ENCODE measurements at places on chromosomes 1 and 21. TPM values are rescaled to one million over a fixed set of nuclear protein-coding genes. Genes with fewer than 3 reads are reported as not detected.

DNA sequence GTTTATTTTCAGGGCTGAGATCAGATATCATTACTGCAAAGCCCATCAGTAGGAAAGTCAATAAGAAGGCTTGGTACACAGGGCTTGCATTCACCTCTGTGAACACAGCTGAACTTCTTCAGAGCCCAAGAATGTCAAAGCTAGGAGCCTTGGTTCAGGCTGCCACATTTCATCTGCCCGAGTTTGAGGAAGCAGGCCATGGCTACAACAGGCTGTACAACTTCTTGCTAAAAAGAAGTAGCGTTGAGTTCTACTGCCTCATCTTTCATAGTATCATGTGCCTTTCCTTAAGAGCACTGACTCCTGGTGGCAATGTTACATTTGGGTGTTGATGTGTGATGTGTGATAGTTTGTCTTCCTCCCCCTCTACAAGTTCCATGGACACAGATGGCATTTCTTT lies 10.1 kb downstream of the C1orf162 start:
- DNase-seq, result no peak

The FLG2 gene
- not detected for total RNA-seq

- no peak for DNase-seq
These were observed 19.5 kb upstream of the ETV3 start for GRCh38 chr1:157157501-157158190.

The MAGI3 gene
- 13.0 TPM for total RNA-seq

The FAM163A gene
- total RNA-seq, result 0.10 TPM

DNA sequence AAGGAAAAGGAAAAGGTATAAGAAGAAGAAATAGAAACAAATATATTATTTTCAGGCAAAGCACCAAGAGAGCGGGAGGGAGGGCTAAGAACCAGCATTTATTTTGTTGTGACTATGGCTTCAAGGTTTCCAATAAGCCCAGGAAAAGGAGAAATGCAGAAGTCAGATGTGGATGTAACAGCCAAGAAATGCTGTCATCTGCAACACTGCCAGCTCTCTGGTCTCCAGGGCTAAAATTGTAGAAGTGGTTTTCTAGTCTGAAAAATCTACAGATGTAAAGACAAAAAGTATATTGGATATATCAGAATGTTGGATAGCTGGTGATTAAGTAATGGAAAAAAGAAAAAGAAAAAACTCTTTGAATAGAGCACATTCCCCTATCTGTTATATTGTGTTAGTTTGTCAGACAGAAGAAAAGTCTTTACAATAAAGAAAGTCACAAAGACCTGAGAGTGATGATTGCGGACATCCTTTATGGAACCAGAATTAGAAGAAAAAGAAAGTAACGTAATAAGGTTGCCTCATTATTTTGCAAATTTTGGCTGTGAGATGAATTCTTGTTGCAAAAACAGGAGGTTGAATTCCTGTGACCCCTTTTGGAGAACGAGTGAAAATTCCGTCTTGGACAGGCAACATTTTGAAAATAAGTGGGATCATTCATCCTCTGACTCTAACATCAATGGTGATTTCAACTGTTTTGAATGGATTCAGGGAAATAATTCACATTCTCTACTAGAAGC lies 938.1 kb downstream of the TTLL7 start:
- no peak for DNase-seq

GRCh38 chr1:82979593-82980236 lies 1019.2 kb downstream of the TTLL7 start:
- DNase-seq, result no peak

GRCh38 chr1:64915381-64916274 lies 50.7 kb downstream of the JAK1 start:
- DNase-seq, result no peak

The ATPAF1 gene
- 26.7 TPM for total RNA-seq

The SPRR2E gene
- not detected for total RNA-seq

The ANKRD65 gene
- 2.4 TPM for total RNA-seq

GRCh38 chr1:233707153-233707879 lies 93.4 kb downstream of the KCNK1 start:
- no peak for DNase-seq

DNA sequence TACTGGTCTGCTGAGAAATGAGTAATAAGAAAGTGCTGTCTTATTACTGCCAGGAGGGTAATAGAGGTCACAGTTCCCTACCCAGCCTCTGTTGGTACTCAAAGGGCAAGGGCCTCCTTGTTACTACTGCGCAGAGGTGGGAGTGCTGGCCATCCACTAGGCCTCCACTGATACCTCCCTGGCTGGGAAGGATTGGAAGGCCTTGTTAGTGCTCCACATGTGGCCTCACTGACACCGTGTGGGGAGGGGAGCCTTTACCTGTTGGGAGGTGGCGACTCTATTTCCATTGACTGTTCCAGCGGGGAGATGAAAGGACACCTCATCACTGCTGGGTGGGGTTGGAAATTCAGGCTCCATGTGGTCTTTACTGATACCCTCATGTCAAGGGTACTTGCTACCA lies 57.8 kb upstream of the USP24 start:
- DNase-seq, result no peak

GRCh38 chr1:183029591-183030000 lies 6.4 kb downstream of the LAMC1 start:
- no peak for DNase-seq

- DNase-seq, result no peak
These were observed 13.5 kb upstream of the ATP2B4 start for GRCh38 chr1:203612932-203613682.

- no peak for DNase-seq
These were observed 107.3 kb downstream of the NTMT2 start for GRCh38 chr1:170252851-170253579.

GRCh38 chr1:6041432-6042062 lies 4.1 kb upstream of the KCNAB2 start:
- no peak for DNase-seq

DNA sequence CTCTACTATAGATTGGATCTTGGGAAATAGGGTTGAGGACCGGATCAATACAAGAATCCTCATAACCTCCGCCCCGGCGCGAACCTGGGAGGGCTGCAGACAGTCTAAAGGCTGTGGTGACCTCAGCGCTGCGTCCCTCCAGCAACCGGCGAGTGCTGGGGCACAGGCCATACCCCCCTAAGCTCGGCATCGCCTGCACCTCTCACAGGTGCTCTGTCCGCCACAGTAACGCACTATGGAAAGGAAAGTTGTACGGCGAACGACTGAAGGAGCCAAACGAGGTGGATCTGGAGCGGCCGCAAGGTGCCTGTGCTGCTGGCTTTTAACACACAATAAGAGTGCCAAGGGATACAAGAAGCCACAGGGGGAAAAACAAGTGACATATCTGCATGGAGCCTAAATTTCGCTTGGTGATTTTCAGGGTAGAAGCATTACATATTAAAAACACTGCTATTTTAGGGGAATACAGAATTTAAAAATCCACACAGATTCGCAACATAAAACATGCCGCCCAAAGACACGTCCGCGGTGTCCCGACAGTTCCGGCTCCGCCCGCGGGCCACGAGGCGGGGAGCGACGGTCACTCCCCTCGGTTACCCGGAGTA lies 1.4 kb upstream of the RBM15 start:
- peak; percentile 87 for DNase-seq

The PADI1 gene
- total RNA-seq, result not detected

- peak; percentile 53 for DNase-seq
These were observed 53.2 kb downstream of the RIPK4 start for GRCh38 chr21:41713495-41714281.

GRCh38 chr1:27536767-27537166 lies 46.8 kb upstream of the WASF2 start:
- DNase-seq, result no peak

DNA sequence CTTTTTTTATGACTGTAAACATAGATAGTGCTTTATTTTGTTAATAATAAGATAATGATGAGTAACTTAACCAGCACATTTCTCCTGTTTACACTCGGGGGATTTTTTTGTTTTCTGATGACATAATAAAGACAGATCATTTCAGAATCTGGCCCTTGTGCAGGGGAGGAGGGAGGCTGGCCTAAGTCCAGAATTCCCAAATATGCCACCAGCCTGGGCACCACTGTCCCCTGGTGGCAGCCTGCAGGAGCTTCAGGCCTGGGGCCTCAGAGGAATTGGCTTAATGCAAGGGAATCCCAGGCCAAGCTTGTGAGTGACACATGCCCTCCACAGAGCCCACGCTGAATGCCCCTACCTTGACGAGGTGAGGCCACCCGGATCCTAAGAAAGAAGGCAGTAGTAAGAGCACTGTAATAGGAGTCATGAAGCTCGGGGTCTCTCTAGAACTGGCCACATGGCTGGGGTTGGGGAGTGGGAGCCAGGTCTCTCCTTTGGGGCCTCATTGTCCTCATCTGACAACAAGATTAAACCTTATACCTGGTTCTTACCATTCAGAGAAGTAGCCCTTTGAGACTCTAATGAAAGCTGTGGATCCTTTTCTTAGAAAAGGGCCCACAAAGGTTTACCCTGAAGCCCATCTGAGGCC lies 24.1 kb downstream of the ETNK2 start:
- DNase-seq, result no peak

The C1QC gene
- total RNA-seq, result 124 TPM

The BLACAT1 gene
- not detected for total RNA-seq

DNA sequence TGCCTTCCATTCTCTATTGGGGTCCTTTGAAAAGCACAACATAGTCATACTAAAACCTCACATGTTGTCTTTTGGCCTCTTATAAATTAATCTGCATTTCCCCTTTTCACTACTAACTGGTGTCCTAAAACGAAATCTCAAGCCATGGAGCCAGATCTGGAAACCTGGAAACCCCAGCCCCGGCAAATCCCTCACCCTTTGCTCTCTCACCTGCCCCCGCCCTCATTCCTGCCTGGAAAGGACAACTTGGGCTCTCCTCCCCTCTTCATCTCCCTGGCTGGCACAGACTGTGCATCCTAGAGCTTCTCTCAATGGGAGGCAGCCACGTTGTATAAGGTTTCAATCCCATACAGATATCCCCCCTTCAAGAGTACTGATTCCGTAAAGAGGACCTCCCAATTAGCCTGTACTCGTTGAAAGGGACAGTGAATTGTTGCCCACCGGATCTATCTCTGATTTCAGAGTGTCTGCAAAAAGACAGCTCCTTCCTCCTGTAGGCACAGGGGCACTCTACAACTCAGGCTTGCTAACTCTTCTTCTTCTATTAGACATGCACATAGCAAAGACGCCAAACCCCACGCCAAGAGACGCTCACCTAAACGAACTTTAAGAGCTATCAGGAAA lies 1.4 kb downstream of the DUSP10 start:
- DNase-seq, result no peak

- peak; percentile 67 for DNase-seq
These were observed 164.0 kb downstream of the PGBD5 start for GRCh38 chr1:230261928-230262650.

GRCh38 chr1:4091996-4092395 lies 191.9 kb upstream of the C1orf174 start:
- peak; percentile 13 for DNase-seq

The DNAJC28 gene
- 1.6 TPM for total RNA-seq

The SORT1 gene
- 102 TPM for total RNA-seq

DNA sequence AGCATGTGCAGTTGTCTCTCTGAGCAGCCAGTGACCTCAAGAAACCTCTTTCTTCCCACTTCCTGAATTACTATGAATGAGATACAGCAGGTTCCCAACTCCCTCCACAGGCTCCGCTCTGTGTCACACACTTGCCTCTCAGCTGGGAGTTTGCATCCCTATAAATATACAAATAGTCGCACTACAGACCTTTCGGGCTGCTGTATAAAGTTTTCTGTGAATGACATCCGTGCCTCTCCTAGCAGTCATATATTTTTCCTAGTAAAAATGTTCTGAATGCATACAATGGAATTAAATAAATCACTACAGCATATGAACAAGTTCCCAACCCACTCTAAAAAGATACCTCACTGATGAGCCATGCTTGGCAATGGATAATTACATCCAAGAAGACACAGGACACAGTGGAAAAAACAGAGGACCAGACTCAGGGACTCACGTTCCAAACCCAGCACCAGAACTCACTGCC lies 66.8 kb downstream of the CAPZB start:
- no peak for DNase-seq

The LBR gene
- 61.3 TPM for total RNA-seq

- DNase-seq, result peak; percentile 58
These were observed 105.5 kb upstream of the TARDBP start for GRCh38 chr1:10906866-10907519.

All from posterior vena cava (tissue), 2 donors.